ENCODE measurements at places on chromosomes 3 and 15.

DNA sequence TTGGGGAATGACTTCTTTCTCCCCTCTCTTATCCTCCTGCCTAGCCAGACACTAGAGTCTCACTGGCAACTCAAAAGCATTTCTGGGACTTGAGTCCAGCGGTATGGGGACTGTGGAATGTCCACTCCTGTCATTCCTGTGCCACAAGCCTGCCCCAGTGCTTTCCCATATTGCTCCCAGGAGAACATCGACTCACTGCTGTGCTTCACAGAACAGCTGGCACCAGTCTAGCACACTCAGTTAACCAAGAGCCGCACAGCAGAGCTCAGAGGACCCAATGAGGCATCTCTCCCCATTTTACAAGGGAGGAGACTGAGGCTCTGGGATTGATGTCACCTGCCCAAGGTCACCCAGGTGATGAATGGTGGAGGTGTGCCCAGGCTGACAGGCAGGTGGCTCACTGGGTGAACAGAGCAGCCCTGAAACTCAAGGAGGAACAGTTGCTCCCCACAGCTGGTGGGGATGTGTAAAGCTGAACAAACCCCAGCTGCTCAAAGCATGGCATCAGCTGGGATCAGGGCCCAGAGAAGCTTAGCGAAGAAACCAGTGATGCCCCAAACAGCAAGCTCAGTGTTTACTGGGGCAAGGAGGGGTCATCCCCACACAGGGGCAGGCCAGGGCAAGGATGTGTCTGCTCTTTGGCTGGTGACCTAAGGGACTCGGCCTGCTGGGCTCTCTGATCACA lies 35.4 kb upstream of the DUSP7 start:
- no peak for DNase-seq

GRCh38 chr15:85306946-85307686 lies 73.3 kb upstream of the AKAP13 start:
- no peak for DNase-seq

GRCh38 chr3:10361375-10361774 lies 40.5 kb upstream of the SEC13 start:
- no peak for DNase-seq

- DNase-seq = no peak
Observed at GRCh38 chr3:138092023-138092422, 23.4 kb downstream of the DZIP1L start.

DNA sequence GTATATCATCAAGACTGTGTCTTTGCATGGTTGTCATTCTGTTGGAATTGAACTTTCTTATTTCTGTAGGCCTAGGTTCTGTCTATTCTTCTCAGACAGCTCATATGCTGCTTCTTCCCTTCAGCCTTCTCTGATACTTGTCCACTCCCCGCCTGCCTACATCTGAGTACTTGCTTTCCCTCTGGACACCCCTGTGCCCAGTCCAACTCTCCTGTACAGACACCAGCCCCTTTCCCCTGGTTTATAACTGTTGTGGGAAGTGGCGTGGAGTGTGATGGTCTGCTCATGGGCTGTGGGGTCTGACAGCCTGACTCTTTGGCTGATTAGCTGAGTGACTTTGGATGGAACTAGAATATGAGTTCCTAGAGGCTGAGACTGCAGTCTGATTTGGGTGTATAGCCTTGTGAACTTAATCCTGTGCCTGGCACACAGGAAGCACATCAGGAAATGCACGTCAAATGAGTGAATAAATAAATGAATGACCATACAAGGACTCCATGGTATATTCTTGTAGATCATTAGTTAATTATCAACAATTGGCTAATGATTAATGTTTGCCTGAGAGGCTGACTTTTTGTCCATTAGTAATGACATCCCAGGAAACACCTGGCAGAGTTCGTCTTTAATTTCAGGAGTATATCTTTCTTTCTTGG lies 11.8 kb downstream of the CACNA1D start:
- no peak for DNase-seq

DNA sequence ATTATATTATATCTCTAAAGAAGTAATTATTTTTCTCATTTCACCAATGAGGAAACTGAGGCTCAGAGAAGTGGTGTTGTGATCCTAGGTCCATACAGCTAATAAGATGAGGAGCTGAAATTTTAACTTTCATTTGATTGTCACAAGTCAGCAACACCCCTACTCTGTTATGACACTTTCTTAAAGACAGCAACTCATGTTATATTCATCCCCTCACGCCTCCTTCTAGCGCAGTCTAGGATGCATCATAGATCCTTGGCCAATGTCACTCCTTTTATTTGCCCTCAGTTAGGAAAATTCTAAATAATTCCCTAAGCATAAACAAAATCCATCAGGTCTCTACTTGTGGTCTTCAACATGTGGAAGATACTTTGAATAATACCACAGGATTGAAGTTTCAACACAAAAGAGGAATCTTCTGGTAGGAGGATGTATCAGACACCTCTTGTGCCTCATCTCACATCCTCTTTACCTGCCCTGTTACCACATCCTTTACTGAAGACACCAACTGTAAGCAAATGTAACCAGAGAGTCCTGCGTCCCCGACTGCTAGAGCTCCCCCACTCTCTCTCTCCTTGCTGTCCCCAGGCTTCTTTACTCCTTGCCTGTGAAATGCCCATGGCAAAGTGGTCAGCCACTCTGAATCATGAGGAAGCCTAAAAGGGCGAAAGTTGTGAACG lies 53.7 kb downstream of the TRIM42 start:
- DNase-seq = no peak

DNA sequence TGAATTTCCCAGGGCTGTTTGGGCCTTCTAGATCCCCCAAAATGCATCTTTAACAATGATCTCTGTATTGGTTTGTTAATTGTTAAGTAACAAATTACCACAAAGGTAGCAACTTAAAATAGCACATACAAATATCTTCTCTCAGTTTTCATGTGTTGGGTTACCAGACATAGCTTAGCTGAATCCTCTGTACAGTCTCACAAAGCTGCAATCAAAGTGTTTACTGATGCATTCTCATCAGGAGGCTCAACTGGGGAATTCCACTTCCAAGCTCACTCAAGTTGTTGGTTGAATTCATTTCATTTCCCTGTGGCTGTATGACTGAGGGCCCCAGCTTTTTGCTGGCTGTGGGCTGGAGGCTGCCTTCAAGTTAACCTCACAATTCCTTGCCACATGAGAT lies 297.6 kb downstream of the RPLP1 start:
- DNase-seq = no peak

DNA sequence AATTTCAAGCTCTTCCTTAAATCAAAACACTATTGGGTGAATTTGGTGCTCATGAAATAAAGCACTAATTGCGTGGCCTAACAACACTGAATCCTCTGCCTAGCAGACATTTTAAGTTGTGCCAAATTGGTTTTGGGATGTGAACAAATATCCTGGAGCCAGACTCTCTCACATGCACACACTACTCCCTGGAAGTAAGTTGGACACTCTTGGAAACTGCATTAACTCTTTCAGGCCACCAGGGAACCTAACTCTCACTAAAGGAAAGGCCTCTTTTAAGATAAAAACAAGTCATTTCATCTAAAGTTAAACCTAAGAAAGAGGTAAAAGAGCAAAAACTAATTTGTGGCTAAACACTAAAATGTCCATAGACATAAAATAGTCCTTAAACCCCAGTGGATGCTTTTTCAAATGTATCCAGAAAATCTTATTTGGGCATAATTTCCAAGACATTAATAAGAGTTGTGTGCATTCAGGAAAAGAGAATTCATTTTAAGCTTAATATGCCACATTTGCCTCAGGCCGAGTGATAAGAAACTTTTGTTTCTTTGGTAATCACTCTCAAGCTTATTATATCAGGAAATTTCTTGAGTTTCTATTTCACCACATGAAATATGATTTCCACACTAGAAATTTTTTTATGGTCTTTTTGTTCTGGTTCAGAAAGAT lies 61.8 kb downstream of the ZBTB20 start:
- DNase-seq = peak; percentile 22

DNA sequence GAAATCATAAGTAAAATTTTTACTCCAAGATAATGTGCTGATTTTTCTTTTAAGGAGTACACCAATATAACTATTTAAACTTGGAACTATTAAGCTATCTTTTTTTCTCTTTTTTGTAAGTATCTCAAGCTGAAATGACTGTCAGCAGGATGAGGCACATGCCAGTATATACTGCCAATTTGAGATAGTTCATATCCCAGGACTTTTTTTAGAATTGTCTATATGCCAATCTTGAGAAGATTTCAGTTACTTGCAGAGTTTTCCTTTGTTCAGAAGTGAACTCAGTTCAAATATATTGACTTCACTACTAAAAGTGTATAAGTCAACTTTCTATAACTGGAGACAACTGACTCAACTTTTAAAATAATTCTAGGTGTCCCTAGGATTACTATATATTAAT lies 181.7 kb upstream of the ZNF717 start:
- no peak for DNase-seq

DNA sequence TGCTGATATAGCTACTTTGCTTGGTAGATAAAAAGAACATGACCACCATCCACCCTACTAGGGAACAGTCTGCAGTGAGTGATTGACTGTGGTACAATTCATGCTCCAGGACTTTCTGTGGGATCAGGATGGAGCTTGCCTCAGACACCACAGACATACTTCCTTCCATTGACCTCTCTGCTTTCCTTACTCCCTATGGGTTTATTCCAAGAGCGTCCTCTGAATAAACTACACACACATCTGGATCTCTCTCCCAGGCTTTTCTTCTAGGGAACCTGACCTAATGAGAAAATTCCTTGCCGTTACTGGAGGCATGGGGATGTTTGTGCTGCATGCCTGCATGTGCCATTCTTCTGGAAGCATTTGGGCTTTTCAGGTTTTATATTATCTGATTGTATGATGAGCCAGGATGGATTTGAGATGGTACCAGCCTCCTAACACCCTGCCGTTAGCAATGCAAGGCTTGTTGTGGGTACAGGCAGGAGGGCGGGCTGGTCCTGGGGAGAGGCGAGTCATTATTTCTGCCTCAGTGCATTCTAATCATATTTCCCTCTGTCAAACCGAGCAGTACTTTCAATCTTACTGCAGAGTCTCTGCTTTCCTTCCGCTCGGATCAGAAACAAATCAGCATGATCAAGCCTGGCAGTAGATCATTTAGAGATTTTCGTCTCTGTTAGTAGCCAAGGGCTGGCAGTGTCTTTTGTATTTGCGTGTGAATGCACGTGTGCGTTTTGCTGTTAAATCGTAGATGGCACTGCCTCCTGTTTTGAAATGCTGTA lies 279.2 kb downstream of the PDCD6IP start:
- DNase-seq = no peak

DNA sequence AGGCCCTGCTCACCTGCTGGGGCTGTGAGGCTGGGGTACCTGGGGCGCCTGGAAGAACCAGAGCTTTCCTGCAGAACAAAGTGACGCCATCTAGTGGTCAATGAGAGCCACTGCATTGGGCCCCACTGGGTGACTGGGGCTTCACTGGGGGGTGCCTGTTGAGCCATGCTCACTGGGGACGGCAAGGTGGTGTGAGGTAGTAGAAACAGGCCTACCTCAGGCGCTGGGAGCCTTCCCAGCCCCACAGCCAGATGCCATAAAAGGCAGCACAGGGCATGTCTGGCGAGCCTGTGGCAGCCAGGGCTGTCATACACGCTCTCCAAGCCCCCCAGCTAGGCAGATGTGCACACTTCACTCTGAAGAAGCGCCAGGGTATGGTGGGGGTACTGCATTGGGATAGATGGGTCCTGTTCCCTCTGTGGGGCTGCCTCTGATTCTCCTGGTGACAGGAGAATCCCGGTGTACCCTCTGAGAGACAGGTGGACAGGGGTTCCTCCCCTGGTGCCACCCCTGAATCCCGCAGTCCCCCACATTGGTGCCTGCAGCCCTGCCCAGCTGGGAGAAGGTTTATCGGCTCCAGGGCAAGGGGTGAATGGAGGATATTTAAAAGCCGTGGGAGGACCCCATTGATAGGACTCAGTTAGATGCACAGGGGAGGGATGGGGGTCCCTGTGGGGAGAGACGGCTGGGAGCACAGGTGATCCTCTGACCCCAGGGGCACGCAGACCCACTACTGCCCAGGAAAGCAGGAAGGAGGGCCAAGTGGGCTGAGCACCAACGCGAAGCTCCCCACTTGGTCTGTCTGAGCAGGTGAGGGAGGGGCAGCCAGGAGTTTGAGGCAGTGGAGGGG lies 178.8 kb downstream of the NSMCE3 start:
- no peak for DNase-seq

- peak; percentile 99 for DNase-seq
Observed at GRCh38 chr3:184011230-184011876, 6.3 kb downstream of the ABCC5 start.

- DNase-seq = peak; percentile 99
Observed at GRCh38 chr3:184345317-184346144, 8.1 kb downstream of the FAM131A start.

- no peak for DNase-seq
Observed at GRCh38 chr3:73503781-73504180, 121.0 kb downstream of the PDZRN3 start.

DNA sequence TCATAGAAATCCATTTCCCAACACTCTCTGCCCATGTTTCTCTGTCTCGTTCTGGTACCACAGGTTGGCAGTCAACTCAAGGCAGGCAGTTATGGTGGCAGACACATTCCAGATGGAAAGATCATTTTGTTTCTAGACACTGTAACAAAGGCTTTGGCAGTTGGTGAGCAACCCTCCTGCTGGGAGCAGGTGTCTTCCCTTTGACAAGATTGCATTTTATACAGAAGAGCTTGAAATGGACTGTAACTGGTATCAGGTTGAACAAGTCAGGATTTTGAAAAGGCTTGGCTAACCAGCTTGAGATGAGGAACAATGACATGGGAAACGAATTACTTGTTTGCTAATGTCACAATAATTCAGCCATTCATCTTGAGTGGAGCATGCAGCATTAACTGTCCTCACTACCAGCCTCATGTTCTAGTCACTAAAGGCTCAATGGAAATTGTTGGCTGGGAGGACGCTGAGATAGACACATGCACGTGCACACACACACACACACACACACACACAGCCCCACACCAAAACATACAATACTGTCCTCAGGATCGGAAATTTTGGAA lies 170.0 kb downstream of the SEMA6D start:
- no peak for DNase-seq

DNA sequence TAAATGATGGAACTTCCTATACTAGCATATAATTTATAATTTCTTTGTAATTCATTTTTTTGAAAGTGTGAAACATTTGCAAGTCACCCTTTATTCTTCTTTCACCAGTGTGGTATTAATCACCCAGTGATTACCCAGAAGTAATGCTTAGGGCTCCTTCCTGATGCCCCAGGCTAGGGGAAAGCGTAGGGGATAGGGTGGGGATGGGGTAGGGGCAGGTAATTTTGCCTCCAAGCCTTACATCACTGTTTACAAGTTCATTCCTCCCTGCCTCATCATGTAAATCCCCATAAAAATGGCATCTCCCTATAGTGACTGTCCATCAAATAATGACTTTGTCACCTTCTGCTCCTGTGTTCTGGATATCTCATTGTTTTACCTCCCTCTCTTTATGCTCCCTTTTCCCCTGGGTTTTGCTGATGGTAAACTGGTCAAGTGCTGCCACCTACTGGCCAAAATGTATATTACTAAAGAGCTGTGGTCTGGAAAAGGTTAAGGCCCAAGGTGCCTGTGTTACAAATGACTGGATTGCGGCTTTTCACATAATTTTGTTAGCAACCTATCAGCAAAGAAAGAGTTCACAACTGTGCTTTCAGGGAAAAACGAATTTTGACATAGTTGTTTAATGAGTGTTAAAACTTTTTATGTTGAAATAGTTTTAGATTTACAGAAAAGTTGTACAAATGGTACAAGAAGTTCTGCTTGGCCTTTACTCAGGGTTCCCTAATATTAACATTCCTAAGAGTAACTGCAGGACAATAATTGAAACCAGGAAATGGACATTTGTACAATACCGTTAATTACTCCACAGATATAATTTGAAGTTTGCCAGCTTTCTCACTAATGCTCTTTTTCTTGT lies 54.7 kb downstream of the ONECUT1 start:
- peak; percentile 88 for DNase-seq

- no peak for DNase-seq
Observed at GRCh38 chr3:172394692-172395091, 53.6 kb downstream of the GHSR start.
